Fibroblast of skin of scalp (primary cell): ENCODE measurements at places on chromosomes 6 and 20.

GRCh38 chr6:44730771-44731391, 343.4 kb downstream of the CDC5L start:
- DNase-seq, result peak; percentile 56

GRCh38 chr6:75494290-75494689, 690 bp upstream of the FILIP1 start:
- DNase-seq, result no peak

- DNase-seq, result no peak
Measured at GRCh38 chr20:16472045-16472872, 101.0 kb downstream of the KIF16B start.

GRCh38 chr6:109052018-109052651, 42.5 kb downstream of the SESN1 start:
- DNase-seq, result no peak

DNA sequence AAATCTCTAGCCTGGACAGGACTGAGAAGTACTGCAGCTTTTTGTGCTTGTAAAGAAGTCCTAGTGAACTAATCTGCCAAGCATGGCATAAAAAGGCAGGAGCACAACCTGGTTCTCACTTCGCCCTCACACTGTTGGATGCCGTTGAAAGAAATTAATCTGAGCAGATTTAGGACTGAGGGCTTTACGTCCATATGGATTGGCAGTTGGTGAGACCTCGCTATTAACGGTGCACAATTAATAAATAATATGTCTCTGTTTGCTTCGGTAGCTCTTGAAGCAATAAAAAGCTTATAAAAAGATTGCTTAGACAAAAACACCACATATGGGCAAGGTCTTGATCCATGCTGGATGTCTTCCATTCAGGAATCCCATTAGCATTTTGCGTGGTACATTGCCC, 185.6 kb upstream of the EPHA7 start:
- no peak for DNase-seq

GRCh38 chr6:127267646-127268625, 1.3 kb downstream of the RNF146 start:
- DNase-seq, result peak; percentile 1

- peak; percentile 54 for DNase-seq
Measured at GRCh38 chr6:131058236-131058635, 4.8 kb downstream of the EPB41L2 start.

DNA sequence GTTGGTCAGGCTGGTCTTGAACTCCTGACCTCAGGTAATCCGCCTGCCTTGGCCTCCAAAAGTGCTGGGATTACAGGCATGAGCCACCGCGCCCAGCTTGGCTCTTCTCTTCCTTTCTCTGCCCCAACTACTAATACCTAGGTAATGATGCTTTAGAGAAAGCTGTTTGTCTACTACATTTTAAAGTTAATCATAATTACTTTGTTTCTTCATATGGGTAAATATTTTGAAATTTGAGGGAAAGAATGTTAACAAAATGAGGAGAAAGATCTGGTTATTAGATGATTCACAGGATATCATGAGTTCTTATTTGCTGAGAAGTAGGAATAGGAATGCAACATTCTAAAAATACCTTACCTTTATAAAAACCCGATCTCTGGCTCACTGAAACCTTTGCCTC, 18.4 kb upstream of the PTPRK start:
- no peak for DNase-seq

DNA sequence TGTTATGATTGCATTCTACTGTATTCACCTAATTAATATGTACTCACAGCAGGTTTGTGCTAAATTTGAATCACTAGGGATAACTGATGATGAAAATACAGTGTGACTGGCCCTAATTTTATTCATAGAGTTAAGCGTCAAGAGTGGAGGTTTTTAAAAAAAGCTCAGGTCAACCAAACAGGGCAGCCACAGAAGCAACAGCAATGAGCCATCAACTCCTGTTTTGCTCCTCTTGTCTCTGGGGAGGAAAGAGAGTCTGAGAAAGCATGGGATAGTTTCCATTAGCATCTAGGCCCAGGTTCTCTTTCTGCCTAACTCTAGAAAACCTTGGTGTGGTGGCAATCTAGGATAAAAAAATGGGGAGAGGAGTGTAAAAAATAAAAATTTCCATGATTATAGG, 122.1 kb downstream of the OGFRL1 start:
- no peak for DNase-seq
